Naive B cell (primary cell): ENCODE measurements at places on chromosomes 6 and 20.

GRCh38 chr20:56722042-56722441, 92.9 kb downstream of the TFAP2C start:
- DNase-seq = peak; percentile 21

DNA sequence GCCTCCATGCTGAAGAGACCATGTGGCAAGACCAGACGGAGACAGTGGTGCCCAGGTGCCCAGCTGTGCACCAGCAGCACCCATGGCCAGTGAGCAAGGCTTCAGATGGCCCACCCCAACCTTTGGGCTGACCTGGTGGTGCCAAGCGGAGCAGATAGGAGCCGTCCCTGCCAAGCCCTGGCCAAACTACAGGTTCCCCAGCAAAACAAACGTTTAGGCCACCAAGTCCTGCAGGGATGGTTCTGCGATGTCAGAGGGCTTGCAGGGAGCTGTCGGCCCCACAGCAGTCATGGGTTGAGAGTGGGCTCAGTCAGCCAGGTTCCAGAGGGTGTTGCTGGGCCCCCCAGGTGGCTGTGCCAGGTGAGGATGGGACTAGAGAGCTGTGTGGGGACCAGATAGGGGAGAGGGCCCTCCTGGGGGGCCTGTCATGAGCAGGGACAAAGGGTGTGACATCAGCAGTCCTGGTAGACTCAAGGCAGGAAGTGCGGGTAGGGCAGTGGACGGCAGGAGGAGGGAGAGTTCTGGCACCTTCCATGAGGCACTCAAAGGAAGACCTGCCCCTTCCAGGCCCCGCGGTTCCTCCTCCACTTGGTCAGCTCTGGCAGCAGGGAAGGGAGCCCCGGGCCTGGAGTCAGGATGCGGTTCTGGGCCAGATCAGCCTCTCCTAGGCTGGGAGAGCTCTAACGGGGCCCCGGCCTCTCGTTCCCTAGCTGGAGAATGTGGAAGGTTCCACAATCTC, 342.4 kb downstream of the ZFAND3 start:
- no peak for DNase-seq

DNA sequence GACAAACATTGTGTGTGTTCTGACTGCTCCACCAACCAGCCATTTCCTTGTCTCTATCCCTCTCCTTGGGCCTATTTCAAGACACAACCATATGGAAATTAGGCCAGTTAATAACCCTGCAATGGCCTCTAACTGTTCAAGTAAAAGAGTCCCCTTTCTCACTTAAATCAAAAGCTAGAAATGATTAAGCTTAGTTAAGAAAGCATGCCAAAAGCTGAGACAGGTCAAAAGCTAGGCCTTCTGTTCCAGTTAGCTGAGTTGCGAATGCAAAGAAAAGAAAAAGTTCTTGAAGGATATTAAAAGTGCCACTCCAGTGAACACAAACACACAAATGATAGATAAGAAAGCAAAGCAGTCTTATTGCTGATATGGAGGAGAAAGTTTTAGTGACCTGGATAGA, 22.5 kb downstream of the SERINC1 start:
- DNase-seq = no peak

DNA sequence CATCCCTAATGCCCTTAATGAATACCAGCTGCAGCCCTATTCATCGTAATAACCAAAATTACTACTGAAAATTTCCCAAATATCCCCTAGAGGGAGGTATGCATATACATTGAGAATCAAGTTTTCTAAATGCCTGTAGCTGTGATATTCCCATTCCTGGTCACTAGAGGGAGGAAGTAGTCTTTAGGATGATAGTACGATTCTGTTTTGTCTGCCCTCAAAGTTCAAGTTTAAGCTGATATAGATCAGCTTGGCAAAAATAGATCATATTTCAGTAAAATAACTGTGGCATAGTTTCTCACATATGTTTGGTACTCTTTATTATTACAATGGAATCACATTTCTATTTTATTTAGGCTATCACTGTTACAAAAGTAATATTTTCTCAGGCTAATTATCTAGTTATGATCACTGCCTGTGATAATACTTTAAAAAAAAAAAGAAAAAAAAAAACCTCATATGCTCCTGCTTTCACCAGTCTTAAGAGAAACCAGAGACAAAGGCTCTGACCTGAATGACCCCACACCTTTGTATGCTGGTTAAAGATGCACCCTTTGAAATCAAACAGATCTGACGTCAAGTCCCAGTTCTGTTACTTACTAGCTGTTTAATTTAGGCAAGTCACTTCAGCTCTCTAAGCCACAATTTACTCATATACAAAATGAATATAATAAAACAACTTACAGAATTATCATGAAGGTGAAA, 11.0 kb downstream of the TSPYL1 start:
- peak; percentile 30 for DNase-seq

DNA sequence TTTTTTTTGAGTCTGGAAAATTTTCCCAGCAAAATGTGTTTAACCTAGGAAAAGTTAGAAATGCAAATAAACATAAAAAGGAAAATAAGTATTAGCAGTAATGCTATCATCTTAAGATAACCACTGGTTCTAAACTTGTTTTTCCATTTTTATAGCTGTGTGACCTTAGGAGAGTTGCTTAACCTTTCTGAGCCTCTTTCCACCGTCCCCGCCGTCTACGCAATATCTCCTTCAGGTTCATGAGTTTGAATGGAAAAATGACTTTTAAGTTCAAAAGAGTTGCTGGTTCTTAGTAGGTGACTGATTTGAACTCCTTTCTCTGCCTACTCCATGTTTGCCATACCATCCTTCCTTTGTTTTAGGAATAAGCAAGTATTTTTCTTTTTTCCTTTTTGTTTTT, 44.0 kb downstream of the GMPR start:
- DNase-seq = no peak

GRCh38 chr20:3237958-3238615, 903 bp downstream of the SLC4A11 start:
- DNase-seq = no peak

GRCh38 chr6:4564801-4565271, 211.4 kb upstream of the CDYL start:
- DNase-seq = no peak

DNA sequence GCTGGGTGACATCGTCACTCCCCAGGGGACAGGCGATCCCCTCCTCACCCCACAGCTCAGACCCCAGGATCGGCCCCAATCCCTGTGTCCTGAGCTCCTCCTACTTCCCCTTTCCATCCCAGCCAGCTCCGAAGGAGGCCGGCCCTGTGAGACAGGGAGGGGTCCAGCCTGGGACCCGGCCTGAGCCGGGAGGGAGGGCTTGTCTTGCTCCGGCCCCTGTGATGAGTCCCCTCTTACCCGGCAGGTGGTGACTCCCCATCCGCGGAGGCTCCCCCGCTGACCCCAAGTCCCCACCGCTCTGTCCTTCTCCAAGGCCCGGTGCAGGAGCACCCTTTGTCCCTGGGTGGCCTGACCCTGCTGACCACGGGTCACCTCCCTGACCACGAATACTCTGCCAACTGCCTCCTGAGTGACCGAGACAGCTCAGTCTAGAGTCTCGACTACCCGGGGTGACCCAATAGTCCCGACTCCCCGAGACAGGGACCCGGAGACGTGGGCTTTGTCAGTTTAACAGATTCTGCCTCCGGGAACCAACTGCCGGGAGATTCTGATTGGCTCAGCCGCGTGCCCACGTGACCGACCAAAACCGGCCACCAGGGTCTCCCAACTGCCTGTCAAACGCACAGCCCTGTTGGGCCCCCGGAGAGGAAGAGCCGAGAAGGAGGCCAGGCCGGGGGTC, 187.4 kb upstream of the PROKR2 start:
- DNase-seq = no peak

- DNase-seq = no peak
These were observed 1234.7 kb upstream of the GJE1 start for GRCh38 chr6:140897804-140898573.

- no peak for DNase-seq
These were observed 281.8 kb upstream of the PLCB4 start for GRCh38 chr20:8787090-8787489.

GRCh38 chr20:54345821-54346220, 129.6 kb upstream of the DOK5 start:
- DNase-seq = no peak

DNA sequence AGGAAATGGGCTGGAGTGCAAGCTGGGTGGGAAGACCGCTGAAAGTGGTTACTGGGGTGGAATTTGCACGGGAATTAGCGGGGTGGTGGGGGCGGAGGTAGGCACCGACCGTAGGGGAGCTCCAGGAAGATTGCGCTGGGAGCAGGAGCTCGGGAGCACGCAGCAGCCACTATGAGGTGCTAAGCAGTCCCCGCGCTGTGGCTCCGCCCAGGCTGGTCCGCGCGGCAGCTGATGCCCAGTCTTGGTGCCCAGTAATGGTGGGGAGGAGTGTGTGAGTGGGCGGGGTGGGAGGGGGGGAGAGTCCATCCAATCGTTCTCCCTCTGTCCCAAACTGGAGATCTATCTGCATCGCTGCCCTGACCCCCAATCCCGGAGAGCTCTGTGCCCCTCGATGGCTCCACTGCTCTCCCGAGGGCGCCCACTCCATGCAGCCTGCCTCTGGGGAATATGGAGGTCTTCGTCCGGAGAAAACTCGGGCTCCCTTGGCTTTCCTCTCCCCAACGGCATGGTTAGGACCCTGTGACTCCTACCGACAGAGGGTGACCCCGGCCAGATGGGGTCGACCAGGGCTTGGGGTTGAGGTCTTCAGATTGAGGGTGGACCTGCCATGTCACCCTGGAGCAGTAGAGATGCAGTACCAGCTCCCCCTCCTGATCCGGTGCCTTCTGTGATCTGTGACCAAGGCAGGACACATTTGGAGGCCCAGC, 5.3 kb downstream of the TP53TG5 start:
- DNase-seq = no peak

DNA sequence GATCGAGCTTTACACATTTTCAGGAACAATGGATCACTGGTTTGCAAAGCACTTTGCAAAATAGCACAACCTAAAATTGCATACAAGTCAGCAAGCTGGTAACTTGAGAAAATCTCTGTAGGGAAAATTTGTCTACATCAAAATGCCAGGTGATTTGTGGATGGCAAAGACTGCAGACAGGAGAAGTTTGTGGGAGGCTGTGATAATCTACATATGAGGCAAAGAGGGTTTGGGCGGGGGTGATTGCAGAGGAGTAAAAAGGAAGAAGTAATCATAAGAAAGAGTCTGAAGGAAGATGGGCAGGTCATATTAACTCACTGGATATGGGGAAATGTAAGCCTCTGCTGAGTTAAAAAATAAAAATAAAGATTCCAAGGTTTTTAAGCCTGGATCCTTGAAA, 166.3 kb upstream of the STXBP5 start:
- no peak for DNase-seq

DNA sequence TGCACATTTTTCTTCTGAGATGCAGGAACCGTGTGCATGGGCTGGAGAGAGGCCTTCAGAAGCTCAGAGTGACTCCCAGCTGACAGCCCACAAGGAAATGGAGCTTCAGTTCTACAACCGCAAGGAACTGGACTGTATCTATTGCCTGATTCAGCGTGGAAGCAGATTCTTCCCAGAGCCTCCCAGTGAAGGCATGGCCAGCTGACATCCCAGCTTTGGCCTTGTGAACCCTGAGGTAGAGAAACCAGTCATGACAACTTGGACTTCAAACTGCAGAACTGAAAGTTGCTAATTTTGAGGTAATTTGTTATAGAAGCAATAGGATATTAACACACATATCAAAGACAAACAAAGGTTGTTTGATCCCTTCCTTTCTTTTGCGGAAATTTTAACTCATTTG, 94.3 kb upstream of the NOX3 start:
- DNase-seq = no peak
